MV-4-11 (cell line): ENCODE measurements at places on chromosomes 2 and 18.

- DNase-seq = no peak
These were observed 13.3 kb upstream of the CDH7 start for GRCh38 chr18:65737471-65737955.

DNA sequence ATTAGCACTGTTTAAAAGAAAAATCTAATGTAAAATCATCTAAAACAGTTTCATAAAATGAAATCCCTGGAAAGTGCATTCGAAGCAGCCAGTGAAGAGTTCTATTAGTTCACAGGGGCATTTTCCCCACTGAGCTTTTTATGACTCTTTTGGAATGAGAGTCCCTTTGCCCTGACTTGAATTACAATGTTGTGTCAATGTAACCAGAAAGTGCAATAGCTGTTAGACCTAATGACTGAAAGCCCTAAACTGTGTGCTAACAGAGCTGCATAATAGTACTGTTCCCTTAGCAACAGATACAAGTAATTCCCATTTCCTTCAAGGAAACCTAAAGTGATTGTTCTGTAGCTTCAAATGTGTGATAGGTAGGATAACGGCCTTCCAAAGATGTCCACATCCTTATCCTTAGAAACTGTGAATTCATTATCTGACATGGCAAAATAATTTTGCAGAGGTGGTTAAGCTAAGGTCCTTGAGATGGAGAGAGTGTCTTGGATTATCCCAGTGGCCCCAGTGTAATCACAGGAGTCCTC, 134.4 kb downstream of the L3MBTL4 start:
- no peak for DNase-seq

DNA sequence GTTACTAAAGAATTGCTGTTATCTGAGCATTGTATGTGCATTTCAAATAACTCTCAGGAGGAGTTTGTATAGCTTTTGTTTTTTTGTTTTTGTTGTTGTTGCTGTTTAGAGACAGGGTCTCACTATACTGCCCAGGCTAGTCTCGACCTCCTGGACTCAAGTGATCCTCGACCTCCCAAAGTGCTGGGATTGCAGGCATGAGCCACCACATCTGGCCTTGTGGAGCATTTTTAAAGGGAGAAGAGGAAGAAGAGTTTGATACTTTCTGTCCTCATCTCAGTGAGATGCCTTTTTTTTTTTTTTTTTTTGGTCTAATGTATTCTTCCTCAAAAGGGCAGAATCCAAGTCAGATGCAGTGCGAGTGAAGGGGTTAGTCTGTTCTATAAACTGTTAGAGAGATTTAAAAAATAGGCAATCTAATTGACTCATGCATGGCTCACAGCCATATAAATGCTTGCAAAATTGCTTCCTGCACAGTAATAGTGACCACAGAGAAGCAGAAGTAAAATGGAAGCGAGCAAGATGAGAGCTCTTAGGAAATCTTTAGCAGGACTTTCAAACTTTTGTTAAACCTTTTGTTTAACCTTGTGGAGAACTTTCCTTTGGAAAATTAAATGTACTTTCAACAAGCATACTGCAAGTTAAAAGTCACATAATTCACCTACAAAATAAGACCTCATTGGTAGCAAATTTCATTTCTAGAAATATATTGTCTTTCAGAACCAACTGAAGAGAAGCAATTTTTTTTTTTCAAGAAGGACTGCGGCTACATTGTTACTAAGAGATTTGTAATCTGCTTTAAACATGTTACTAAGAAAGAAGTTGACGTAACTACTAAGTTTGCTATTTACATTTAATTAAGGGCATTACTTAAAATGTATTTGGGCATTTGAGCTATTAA, 52.3 kb upstream of the ROCK1 start:
- DNase-seq = peak; percentile 99

DNA sequence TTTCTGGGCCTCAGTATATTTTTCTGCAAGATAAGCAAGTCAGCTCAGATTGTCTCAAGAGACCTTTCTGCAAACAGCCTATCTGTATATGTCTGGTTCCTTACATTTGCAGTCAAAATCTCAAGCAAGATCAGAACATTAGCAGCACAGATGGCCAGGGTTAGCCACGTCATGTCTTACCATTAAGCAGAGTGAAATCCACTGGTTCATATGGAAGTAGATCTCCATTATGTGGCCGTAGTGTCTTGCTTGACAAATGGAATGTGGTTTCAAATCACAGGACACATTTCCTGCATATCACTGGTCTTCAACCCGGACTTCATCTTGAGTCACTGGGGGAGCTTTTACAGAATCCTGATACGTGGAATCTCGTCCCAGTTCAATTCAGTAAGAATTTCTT, 500.2 kb downstream of the FBXO15 start:
- DNase-seq = no peak

- DNase-seq = no peak
These were observed 43.6 kb downstream of the L3MBTL4 start for GRCh38 chr18:6370886-6371635.

DNA sequence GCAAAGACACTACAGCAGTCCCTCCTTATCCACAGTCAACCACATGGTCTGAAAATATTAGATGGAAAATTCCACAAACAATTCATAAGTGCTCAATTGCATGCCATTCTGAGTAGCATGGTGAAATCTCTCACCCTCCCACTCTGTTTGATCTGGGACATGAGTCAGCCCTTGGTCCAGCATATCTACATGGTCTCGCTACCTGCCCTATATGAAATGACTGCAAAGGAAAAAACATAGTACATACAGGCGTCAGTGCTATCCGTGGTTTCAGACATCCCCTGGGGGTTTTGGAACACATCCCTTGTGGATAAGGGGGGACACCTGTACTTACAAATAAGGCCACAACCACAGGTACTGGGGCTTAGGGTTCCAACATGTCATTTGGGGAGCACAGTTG, 73.7 kb downstream of the CABLES1 start:
- no peak for DNase-seq

- DNase-seq = no peak
These were observed 202.1 kb downstream of the CYP26B1 start for GRCh38 chr2:71945603-71945959.

DNA sequence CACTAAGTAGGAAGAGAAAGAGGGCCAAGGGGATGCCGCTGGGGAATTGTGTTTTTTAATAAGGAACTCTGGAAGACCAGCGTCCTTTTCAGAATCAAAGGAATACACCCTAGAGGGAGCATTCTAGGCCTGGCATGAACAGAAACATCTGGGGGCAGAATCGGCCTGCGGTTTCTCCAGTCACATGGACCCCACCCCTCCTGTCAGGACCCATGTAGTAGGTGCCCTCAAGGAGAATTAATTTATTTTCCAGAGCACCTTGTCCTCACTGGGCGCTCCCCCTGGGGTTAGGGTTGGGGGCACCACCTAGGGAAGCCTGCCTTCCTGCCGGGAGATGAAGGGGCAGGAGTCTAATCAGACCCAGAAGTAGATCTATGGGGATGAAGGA, 44.2 kb downstream of the TMEM37 start:
- no peak for DNase-seq

DNA sequence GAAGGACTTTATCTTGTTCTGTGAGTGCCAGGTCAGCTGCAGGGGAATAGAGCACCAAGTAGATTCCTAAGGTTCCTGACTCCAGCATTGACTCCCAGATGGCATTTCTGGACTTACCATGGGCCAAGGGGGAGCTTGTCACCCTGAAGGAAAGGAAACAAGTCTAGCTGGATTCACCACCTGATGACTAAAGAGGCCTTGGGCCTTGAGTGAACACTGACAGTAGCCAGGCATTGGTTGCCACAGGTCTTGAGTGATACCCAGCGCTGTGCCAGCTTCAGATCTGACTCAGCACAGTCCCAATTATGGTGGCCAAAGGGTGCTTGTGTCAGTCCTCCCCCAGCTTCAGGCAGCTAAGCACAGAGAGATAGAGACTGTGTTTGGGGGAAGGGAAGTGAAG, 40.1 kb upstream of the CAPN13 start:
- no peak for DNase-seq

GRCh38 chr2:144079803-144080202, 440.1 kb downstream of the ZEB2 start:
- DNase-seq = no peak

DNA sequence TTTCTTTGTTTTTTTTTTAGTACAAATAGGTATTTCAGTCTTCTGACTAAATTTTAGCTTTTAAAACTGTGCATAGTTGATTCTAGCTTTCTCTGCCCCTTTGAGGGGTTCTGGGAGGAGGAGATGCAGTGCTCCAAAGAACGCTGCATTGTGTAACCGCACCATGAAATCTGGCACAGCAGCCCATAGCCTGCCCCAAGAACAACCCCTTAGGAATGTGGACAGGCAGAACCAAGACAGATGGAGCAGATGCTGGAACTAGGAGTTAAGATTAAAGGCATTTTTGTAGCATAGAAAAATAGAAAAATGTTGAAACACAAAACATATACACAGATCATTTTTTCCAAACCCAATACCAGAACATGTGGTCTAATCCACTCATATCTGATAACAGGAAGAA, 187.5 kb downstream of the SCG2 start:
- no peak for DNase-seq

- DNase-seq = no peak
These were observed 211.8 kb downstream of the LRRTM4 start for GRCh38 chr2:77310416-77310815.

DNA sequence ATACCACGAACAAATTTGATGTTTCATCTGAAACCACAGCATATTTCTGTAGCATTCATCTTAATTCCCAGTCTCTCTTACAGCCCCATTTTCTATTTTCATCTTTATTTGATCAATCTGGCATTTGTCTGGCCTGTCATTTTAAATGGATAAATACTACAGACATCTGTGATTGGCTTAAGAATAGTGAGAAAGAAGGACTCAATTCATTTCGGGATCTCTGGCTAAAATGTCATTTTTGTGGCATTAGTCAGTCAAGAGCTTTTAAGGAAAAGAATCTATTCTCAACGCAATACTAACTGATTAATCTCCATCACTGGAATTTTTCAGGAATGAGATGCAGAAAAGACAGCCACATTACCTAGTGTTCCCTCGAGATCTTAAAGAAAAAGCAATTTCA, 585.9 kb downstream of the IRS1 start:
- DNase-seq = no peak

GRCh38 chr2:203682688-203683130, 23.7 kb upstream of the CD28 start:
- no peak for DNase-seq

GRCh38 chr2:9326975-9327374, 96.4 kb downstream of the ITGB1BP1 start:
- no peak for DNase-seq

- DNase-seq = no peak
These were observed 52.6 kb downstream of the NEDD4L start for GRCh38 chr18:58096658-58097057.

DNA sequence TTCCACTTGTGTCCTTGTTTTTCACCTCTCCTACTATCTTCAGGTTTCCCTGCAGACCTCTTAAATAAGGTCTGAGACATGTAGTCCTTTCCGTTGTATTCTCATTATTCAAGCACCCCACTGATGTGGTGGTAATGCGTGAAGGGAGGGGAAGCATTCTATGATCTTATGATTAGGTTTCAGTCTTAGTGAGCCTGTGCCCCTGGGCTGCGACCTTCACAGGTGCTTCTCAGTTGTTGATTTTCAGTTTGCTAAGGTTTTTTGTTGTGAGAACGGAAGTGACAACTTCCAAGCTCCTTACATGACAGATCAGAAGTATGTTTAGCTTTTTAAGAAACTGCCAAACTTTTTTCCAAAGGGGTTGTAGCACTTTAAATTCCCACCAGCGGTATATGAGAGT, 41.3 kb downstream of the VPS54 start:
- DNase-seq = no peak

- DNase-seq = no peak
These were observed 13.8 kb upstream of the DNAJC27 start for GRCh38 chr2:24985511-24985910.

DNA sequence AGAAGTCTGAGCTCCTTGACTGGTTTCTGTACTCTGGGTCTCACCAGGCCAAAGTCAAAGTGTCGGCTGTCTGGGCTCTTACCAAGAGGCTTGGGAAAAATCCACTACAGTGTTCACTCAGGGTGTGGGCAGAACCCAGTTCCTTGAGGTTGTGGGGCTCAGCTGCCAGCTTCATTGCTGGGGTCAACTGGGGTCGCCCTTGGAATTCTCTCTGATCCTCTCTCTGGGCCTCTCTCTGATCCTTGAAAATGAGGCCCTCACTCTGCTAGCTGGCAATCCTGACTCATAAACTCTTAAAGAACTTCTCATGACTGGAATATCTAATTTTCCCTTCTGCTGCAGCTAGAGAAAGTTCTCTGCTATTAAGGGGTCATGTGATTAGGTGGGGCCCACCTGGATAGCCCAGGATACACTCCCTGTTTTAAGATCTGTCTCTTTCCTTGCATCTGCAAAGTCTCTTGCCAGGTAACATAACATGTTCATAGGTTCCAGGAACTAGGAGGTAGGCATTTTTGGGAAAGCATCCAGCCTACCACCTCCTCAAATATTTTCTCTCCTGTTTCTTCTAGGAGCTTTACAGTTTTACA, 66.3 kb downstream of the SP110 start:
- DNase-seq = no peak

DNA sequence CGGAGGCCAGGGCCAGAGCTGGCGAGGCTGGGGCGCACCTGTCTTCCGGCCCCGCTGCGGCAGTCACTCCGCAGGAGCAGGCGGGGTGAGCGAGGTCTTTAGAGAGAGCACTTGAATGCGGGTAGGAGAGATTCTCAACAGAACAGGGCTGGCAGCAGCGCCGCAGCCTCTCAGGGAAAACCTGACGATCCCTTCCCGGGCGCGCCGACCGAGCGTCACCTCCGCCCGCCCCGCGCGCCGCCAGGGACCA, 526 bp downstream of the PRKRA start:
- no peak for DNase-seq

DNA sequence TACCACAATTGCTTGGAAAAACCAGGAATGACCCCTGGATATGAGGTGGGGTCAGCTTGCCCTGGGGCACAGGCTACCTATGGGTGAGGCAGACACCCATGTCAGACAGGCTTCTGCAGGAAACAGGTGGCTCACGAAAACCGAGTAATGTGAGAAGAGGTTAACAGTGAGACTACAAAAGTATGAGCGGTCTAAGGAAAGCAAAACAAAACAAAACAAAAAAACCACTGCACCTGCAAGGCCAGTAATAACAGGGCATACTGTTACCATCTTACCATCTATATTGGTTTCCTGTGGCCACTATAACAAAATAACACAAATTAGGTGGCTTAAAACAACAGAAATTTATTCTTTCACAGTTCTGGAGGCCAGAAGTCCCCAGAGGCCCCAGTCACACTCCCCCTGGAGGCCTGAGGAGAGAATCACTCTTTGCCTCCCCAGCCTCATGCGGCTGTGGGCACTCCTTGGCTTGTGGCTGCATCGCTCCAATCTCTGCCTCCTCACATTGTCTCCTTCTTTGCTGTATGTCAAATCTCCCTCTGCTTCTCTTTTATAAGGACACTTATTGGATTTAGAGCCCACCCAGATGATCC, 86.6 kb upstream of the EPC2 start:
- no peak for DNase-seq

GRCh38 chr2:55120634-55121359, 70.5 kb upstream of the RTN4 start:
- peak; percentile 76 for DNase-seq

DNA sequence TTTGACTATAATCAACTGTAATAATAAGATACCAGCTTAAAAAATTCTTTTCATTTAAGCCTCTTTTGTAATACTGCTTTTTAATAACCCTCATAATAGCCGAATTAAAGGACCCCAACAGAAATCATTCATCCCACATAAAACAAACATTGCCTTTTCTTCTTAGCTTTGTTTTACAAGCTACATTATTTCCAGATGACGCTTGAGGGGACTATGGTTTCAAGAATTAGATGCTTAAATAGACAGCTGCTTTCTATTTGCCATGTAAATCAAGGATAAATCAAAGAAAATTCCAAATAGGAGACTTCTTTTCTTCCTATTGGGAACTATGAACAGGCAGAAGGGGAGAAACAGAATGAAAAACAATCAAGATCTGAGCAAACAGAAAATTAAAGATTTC, 200.7 kb upstream of the SMAD7 start:
- DNase-seq = no peak

- no peak for DNase-seq
These were observed 226.1 kb downstream of the ANKRD30B start for GRCh38 chr18:14974088-14974487.
